Lower lobe of right lung (tissue), 2 donors: ENCODE measurements at places on chromosomes 11 and 22. TPM values are rescaled to one million over a fixed set of nuclear protein-coding genes. Genes with fewer than 3 reads are reported as not detected.
A peak's percentile ranks its signal among the peaks of the same experiment; 100 is the strongest.

GRCh38 chr11:18721561-18722292 lies 4.3 kb downstream of the IGSF22 start:
- DNase-seq = peak; percentile 55
- H3K4me1 ChIP-seq = peaks cover 18% of the 10 kb centered on the region
- H3K27ac ChIP-seq = peak overlapping the region; percentile 58

DNA sequence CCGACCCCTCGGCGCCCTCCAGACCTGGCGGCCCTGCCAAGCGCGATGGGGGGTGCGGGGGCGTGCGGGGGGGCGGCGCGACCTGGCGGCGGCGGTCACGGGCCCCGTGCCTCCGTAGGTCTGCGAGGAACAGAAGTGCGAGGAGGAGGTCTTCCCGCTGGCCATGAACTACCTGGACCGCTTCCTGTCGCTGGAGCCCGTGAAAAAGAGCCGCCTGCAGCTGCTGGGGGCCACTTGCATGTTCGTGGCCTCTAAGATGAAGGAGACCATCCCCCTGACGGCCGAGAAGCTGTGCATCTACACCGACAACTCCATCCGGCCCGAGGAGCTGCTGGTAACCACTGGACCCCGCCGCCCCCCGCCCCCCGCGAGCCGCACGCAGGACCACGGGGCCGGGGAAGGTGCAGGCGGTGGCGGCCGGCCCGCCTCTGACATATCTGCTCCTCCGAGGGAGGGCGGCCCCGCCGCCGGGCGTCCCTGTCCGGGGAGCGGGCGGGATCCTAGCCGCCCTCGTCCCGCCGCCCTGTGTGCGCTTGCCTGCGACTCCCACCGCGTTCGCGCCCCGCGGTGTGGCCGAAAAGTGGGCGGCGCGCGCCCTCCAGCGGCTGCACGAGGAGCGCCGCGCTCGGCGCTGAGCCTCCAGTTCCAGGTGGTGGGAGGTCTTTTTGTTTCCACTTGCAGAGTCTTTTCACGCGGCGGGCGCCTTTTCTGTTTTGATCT lies 2.1 kb downstream of the CCND1 start:
- H3K36me3 ChIP-seq = peaks cover 29% of the 10 kb centered on the region
- H3K4me3 ChIP-seq = peak overlapping the region; percentile 80
- DNase-seq = peak; percentile 85
- peaks cover 26% of the 10 kb centered on the region for H3K27me3 ChIP-seq
- peaks cover 54% of the 10 kb centered on the region for H3K4me1 ChIP-seq

DNA sequence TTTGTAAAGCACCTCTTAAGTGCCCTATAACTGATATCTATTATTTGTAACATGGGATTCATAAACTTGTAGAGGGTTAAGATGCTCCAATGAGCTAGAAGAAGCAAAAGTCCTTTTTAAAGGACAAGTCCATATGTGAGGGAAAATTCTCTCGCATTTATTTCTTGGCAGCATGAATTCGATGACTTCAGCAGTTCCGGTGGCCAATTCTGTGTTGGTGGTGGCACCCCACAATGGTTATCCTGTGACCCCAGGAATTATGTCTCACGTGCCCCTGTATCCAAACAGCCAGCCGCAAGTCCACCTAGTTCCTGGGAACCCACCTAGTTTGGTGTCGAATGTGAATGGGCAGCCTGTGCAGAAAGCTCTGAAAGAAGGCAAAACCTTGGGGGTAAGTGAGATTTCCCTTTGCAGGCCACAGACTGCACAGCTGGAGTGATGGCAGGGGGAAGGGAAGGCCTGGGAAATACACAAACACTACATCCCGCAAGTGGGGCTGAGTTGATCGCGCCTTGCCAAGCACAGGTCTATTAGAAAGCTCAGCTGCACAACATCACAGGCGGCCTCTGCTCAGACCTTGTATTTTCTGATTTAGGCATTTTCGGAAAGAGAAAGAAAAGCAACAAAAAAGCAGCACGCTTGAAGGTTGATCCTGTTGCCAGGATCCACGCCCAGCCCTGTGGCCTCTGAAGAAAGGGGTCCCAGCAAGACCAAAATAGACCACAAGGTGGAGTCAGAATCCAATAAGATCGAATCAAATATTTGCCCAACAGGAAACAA lies 1.5 kb downstream of the MS4A8 start:
- H3K27ac ChIP-seq = no peak overlapping the region
- no peaks in the 10 kb centered on the region for H3K27me3 ChIP-seq
- no peaks in the 10 kb centered on the region for H3K4me1 ChIP-seq
- no peak for DNase-seq
- H3K36me3 ChIP-seq = no peaks in the 10 kb centered on the region

GRCh38 chr22:49431551-49431950 lies 396.1 kb downstream of the BRD1 start:
- H3K4me3 ChIP-seq = no peak overlapping the region
- H3K36me3 ChIP-seq = no peaks in the 10 kb centered on the region
- H3K27ac ChIP-seq = no peak overlapping the region
- peaks cover 8% of the 10 kb centered on the region for H3K27me3 ChIP-seq
- H3K4me1 ChIP-seq = no peaks in the 10 kb centered on the region
- no peak for DNase-seq

- DNase-seq = no peak
- H3K27me3 ChIP-seq = no peaks in the 10 kb centered on the region
- H3K27ac ChIP-seq = no peak overlapping the region
- H3K4me3 ChIP-seq = no peak overlapping the region
- H3K36me3 ChIP-seq = no peaks in the 10 kb centered on the region
Observed at GRCh38 chr11:7538031-7538430, 24.2 kb downstream of the PPFIBP2 start.

DNA sequence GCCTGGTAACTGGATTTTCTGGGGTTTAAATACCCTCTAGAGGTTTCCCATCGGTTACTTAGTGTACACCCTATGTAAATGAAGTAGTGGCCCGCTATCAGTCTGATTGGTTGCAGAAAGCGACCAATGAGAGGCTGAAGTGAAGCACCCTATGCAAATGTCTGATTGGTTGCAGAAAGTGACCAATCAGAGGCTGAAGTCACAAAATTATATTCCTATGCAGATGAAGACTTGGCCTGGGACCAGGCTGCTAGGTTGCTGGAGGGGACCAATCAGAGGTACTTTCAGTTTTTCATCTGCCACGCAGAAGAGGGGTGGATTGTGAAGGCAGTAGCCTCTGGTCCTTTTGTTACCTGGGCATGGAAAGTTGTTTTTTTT lies 134.8 kb downstream of the TBC1D22A start:
- no peak for DNase-seq
- H3K36me3 ChIP-seq = peaks cover 29% of the 10 kb centered on the region
- no peaks in the 10 kb centered on the region for H3K4me1 ChIP-seq
- H3K27me3 ChIP-seq = no peaks in the 10 kb centered on the region
- H3K4me3 ChIP-seq = no peak overlapping the region

- H3K4me1 ChIP-seq = no peaks in the 10 kb centered on the region
- no peak overlapping the region for H3K27ac ChIP-seq
- H3K36me3 ChIP-seq = no peaks in the 10 kb centered on the region
- H3K4me3 ChIP-seq = no peak overlapping the region
- DNase-seq = no peak
- H3K27me3 ChIP-seq = peaks cover 8% of the 10 kb centered on the region
Observed at GRCh38 chr22:22009661-22010060, 27.1 kb upstream of the TOP3B start.

Gene TENM4
- total RNA-seq = 1.1 TPM

Gene PANX2
- total RNA-seq = 2.5 TPM

Gene CRYBB2
- not detected for total RNA-seq
